ENCODE measurements at places on chromosomes 11 and 22.

DNA sequence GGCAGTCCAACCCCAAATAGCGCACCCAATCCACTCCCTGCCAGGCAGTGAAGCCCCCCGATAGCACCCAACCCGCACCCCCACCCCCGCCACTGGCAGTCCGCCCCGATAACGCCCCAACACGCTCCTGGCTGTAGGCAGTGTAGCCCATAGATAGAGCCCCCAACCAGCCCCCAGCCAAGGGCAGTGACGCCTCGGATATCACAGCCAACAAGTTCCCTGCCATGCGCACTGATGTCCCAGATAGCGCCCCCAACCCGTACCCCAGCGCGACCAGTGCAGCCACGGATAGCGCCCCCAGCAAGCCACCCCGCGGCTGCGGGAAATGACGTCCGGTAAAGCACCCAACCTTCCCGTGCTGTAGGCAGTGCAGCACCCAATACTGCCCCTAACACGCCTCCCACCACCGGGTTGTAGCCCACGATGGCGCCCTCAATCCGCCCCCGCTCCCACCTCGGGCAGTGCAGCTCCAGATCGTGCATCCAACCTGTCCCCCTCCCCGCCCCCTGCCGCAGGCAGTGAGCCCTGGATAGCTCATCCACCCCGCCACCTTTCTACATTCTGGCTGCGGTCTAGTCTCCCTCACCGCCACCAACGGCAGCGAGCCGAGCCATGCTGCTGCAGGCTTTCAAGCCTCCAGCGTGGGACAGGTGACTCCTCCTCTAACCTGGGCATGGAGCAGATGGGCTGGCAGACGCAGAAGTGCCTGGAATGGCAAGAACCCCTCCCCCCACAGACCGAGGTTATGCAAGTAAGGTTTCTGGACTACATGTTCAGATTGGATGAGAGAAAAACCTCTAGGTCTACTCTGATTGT, 625 bp downstream of the RFPL2 start:
- peak; percentile 71 for DNase-seq

GRCh38 chr22:30305906-30306626, 16.8 kb upstream of the CASTOR1 start:
- no peak for DNase-seq

DNA sequence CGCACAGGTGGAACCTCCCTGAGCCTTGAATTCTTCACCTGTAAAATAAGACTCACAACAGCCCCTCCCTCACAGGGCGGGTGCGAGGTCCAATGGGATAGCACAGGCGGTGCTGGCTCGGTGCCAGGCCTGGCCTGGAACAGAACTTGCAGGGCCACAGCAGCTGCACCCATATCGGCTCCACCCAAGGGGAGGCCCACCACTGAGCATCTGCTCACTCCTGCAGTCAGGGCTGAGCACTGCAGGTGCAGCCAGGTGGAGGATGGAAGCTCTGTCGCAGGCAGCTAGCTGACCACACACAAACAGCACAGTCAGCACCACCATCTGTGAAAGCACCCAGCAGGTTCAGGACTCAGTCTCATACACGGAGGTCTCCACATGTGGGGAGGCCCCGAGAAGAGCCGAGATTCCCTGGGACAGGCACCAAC, 19.6 kb downstream of the VPS37C start:
- no peak for DNase-seq

GRCh38 chr11:132742929-132743328, 789.4 kb downstream of the OPCML start:
- DNase-seq, result no peak

GRCh38 chr22:36136475-36136874, 24.1 kb downstream of the APOL3 start:
- no peak for DNase-seq

- no peak for DNase-seq
Observed at GRCh38 chr11:69299023-69299461, 5.1 kb downstream of the MYEOV start.

GRCh38 chr11:15882876-15883454, 473.4 kb downstream of the SOX6 start:
- no peak for DNase-seq

GRCh38 chr11:44028401-44028800, 19.4 kb upstream of the ACCSL start:
- DNase-seq, result peak; percentile 11

GRCh38 chr22:43563571-43563970, 151.8 kb downstream of the MPPED1 start:
- DNase-seq, result no peak

GRCh38 chr22:31086703-31087330, 5.7 kb downstream of the SMTN start:
- DNase-seq, result no peak

DNA sequence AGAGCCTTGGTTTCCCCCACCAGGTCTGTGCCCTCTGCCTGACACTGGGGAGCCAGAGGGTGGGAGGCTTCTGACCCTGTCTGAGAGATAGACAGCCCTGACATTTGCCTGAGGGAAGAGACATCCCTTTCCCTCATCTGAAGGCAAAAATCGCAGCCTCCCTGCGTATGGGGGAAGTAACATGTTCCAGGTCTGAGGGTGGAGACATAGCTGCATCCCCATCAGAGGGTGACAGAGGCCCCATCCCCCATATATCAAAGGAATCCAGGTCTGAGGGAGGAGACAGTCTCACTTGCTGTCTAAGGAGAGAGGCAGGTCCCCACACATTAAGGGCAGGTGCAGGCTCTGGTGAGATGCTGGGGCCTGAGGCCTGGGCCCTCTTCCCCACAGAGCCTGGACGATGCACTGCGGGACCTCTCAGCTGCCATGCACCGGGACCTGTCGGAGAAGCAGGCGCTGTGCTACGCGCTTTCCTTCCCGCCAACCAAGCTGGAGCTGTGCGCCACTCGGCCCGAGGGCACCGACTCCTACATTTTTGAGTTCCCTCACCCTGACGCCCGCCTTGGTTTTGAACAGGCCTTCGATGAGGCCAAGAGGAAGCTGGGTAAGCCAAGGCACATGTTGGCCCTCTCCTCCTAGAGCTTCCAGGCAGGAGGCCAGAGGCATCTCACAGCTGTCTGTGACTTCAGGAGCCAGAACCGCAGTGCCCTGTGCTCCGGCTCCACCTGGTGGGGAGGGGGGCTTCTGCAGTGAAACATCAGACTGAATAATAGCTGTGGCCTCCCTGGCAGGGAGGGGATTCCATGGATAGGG, 16.1 kb upstream of the RELT start:
- peak; percentile 83 for DNase-seq

DNA sequence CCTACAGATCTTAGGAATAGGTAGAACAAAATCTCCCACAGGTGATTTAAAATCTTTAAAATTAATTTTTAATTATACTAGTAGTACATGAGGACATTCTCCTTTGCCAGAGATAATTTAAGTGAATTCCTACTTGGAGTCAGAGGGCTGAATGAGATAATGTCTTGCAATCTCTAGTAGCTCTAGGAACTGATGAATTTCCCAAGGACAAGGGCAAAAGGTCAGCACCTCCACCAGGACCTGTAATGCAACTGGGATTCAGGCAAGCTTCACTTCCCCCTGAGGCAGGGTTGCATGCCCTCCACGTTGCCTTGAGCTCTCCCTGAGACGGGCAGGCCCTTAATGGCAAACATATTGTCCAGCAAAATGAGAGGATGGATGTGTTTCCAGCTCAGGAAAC, 330.3 kb upstream of the PITPNB start:
- DNase-seq, result no peak

DNA sequence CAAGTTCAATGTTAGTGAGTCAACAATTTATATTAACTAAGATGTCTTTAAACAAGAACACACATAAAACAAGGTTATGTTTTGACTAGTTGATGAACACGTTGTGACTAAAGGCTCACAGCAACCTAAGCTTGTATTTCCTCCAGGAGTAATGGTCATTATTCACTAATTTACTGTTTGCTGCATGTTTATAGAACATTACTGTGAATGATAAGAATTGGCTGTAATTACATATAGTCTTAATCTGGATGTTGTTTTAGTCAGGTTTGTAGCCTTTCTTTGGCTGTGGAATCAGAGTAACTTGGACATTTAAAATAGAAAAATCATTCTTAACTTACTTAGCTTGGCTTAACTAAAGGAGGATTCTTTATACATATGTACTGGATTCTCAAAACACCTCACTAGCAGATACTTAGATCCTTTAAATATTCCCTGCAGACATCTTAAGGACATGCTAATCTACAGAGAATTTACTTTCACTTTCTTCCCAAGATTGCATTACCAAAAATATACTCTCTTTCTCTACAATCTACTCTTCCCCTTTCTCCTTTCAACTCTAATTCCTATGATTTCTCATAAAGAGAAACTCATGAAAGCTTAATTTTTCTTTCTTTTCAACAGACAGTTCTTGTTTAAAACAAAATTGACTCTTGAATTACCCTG, 319.7 kb upstream of the CTSC start:
- DNase-seq, result no peak

DNA sequence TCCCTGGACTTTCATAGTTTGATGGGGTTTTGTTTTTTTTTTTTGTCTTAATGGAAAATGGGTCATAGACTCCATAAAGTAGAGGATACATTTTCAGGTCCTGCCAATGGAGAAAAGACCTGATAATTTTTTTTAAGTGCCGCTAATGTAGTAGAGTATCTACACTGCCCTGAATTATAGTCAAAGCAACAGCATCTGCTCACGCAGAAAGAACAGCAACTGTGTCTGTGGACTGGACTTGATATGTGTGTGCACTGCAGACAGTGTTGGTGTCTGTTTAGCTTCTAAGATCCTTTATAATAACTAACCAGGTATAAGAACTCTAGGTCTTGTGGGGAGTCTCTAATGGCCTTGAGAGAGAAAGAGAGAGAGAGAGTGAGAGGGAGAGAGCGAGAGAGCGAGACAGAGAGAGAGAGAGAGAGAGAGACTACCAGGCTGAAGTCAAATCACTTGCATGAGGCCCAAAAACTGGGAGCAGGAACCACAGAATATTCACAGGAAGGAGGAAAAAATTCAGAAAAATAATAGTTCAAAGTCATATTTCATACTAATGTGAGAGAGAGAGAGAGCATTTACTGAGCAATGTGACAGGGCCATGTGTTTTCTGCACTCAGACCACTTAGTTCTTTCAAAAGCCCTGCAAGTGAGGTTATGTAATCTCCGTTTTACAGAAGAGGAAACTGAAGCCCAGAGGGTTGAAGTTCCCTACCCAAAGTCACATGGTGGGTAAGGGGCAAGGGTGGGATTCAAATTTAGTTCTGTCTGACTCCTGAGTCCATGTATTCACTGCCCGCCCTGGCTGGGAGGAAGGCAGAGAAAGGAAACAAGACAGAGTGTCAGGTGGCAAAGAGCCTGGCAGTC, 8.6 kb upstream of the MIAT start:
- no peak for DNase-seq

DNA sequence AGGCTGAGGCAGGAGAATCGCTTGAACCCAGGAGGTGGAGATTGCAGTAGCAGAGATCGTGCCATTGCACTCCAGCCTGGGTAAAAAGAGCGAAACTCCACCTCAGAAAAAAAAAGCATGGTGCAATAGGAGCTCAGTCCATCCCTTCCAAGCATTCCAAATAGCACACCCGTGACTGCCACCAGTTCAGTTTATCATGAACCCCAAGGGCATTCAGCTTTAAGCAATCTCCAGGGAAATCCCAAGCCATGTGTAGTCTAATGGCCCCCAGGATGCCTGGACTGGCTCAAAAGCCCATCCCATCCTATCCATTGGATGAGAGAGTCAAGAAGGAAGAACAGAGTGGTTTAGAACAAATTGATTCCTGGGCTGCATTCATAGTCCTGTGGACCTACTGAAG, 16.2 kb downstream of the MICAL3 start:
- DNase-seq, result no peak

DNA sequence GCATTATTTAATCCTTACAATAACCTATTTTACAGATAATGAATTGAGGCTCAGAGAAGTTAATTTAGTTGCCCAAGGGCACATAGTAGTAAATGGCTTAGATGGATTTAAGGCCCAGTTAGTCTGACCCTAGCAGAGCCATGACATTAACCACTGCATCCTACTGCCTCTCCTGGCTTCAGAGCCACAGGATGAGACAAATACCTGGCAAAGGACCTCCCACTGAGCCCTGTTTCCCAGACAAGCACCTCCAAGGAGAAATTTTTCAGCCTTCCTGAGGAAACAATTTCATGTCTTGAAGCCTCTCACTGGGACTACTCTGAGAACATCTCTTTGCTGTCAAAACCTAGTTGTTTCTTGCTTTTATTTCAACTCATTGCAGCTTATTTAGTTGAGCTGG, 28.4 kb downstream of the IZUMO1R start:
- no peak for DNase-seq

GRCh38 chr22:25782831-25783230, 40.8 kb downstream of the MYO18B start:
- DNase-seq, result no peak

DNA sequence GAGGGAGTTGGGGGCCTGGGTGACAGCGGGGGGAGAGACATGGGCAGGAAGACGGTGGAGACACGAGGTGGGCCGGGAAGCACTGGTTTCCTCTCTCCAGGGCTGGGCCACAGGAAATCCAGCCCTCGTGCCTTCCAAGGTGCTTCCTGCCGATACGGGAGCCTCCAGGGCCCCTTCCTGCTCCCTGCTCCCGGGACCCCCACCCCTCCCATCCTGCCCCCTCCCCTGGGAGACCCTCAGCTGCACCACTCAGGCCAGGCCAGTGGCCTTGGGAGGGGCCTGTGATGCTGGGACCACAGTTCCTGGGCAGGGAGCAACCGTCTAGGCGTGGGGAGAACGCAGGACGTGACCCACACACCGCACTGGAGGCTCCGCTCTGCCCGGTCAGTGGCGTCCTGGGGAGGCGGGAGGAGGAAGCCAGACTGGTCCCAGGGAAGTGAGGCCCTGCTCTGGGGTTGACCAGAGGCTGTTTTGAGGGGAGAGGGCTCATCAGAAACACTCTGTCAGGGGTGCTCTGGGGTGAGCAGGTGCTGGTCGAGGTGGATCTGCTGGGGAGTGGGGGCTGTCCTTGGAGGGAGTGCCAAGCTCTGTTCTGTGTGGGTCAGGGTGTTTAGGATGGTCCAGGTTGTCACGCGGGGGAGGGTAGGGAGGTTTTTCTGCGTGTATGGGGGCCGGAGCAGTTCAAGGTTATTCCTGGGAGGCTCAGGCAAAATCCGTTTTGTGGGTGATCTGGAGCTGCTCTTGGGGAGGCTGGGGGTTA, at the start of gene SHANK3:
SHANK3 (plus strand) TSS at position 353 of the 760 bp plus-strand sequence.
- DNase-seq, result no peak

GRCh38 chr11:116689413-116690127, 83.2 kb downstream of the BUD13 start:
- no peak for DNase-seq

GRCh38 chr11:87473174-87473573, 435.4 kb downstream of the TMEM135 start:
- no peak for DNase-seq

- DNase-seq, result no peak
Observed at GRCh38 chr11:2317354-2318050, 15.7 kb downstream of the TSPAN32 start.

GRCh38 chr11:35419830-35420333, 524 bp upstream of the SLC1A2 start:
- no peak for DNase-seq

GRCh38 chr11:115464269-115464668, 39.9 kb downstream of the CADM1 start:
- DNase-seq, result no peak
